ENCODE measurements at places on chromosomes 5 and 9.

- DNase-seq = peak; percentile 64
Observed at GRCh38 chr5:169581580-169582227, 1.9 kb upstream of the SPDL1 start.

- no peak for DNase-seq
Observed at GRCh38 chr5:124549891-124550436, 196.5 kb downstream of the ZNF608 start.

GRCh38 chr9:135158564-135158937, 71.1 kb downstream of the OLFM1 start:
- DNase-seq = no peak

DNA sequence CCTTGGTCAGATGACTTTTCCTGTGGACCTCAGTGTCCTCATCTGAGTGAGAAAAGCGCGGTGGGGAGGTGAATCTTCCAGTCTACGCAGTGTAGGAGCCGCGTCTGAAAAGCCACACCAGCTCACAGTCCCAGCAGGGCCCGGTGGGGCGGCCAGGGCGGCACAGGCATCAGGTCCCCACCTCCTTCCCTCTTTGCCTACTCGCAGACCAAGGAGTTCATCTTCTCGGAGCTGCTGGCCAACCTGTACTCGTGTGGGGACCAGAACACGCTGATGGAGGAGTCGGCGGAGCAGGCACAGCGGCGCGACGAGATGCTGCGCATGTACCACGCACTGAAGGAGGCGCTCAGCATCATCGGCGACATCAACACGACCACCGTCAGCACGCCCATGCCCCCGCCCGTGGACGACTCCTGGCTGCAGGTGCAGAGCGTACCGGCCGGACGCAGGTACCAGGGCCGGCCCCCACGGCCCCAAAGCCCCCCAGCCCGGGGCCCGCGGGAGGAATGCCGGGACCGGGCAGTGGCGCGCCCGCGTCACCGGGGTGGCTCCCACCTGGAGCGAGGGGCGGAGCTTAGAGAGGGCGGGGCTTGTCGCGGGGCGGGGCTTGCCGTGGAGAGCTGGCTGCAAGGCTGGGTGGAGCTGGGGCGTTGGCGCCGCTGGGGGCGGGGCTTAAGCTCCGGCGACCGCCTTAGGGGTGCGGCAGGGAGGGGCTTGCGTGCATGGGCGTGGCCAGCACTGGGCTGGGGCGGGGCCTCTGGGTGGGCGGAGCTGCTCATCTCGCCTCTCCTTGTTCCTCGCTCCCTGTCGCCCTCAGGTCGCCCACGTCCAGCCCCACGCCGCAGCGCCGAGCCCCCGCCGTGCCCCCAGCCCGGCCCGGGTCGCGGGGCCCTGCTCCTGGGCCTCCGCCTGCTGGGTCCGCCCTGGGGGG, 25.6 kb downstream of the GOLGA2 start:
- DNase-seq = peak; percentile 95

- DNase-seq = no peak
Observed at GRCh38 chr5:116980581-116980980, 406.0 kb upstream of the SEMA6A start.
